ENCODE measurements at places on chromosomes 12 and 14.

DNA sequence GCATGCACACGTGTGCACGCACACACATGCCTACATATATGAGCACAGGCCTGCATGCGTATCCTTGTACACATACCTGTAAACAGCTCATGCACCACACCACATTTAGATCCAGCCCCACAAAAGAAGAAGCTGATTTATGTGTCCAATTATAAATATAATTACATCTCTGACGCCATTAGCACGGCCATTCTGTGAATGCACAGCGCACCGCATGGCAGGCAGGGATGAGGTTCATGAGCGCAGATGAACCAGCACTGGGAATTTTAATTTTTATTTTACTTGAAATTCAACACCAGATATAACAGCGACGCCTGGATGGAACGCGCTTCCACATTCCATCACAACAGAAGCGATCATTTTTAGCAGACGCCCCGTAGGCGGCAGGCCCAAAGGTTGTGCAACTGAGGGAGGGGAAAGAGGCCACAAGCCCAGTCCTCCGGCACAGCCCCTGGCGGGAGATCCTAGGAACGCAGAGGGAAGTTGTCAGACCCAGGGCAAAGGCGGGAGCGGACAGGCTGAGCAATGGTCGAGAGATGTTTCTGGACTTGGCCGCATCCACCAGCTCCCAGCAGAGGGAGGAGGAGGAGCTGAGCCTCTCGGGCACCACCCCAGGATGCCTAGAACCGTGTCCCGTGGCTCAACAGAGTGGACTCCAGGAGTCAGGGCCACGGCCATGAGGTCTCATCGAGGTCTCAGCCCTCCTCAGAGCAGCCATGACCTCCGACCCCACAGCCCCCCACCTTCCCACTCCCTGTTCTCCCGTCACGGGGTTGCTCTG is 37.9 kb upstream of the GALNT9 start:
- no peak for DNase-seq

- DNase-seq: no peak
These were observed 43.8 kb upstream of the CLMN start for GRCh38 chr14:95363468-95363954.

- no peak for DNase-seq
These were observed 9.9 kb downstream of the PTPRR start for GRCh38 chr12:70910666-70911065.

- DNase-seq: no peak
These were observed 130.8 kb upstream of the TRHDE start for GRCh38 chr12:72141381-72141780.

DNA sequence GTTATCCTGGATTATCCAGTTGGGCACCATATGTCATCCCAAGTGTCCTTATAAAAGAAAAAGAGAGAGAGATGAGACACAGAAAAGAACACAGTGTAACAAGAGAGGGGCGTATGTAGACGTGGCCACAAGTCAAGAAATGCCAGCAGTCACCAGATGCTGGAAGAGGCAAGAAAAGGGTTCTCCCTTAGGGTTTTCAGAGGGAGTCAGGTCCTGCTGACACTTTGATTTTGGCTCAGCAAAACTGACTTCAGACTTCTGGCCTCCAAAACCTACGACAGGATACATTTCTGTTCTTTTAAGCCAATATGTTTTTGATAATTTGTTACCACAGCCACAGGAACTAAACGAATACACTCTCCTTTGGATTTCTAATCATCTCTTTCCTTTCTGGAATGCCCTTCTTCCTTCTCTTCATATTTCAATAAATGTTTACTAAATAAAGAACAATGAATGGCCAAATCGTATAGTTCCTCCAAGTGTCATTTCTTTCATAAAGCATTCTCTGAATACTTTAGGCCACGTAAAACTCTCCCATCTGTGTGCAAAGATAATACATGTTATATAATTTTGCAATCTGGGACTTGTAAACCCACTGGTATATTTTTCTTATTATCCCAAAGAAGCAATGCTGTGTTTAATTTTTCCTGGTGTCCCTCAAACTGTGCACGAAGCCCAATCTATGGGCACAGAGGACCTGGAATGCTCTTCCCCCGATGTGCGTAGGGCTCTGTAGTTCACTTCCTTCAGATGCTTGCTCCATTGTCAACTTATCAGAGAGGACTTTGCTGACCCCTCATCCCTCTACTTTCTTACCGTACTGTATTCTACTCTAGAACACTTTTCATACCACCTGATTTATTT is 303.6 kb downstream of the CEP128 start:
- no peak for DNase-seq

DNA sequence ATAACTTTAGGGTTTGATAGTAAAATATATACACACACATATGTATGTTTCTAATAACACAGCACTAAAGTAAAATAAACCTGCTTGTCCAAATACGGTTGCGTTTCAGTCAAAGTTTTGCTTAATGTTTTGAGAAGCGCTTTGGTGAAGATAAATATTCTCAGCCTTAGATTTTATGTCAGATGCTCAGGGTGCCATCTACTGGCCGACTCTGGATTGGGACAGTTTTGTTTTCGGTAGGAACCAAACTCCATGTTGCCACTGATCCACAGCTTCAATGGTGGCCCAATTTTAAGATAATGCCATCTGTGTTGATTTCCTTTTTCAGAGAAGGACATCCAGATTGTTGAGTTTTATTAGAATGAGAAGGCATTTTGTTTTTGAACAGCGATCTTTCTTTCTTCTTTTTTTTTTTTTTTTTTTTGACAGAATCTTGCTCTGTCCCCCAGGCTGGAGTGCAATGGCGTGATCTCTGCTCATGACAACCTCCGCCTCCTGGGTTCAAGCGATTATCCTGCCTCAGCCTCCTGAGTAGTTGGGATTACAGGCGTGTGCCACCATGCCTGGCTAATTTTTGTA is 43.1 kb downstream of the LLPH start:
- peak; percentile 26 for DNase-seq

DNA sequence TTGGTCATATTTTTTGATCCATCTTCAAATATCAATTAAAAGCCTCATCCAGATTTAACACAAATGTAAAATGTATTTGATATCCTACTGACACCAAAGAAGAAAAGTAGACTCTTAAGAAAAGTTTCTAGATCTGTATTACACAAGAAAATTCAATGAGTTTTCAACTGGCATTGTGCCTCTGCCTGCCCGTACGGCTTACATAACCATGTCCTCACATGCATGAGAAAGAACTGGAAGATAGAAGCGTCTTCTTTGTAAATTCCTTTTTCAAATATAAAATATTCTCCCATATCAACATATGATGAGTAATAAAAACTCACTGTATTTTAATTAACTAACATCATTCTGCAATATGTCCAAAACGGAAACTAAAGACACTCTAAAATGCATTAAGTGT is 7.2 kb downstream of the ANKS1B start:
- DNase-seq: no peak

DNA sequence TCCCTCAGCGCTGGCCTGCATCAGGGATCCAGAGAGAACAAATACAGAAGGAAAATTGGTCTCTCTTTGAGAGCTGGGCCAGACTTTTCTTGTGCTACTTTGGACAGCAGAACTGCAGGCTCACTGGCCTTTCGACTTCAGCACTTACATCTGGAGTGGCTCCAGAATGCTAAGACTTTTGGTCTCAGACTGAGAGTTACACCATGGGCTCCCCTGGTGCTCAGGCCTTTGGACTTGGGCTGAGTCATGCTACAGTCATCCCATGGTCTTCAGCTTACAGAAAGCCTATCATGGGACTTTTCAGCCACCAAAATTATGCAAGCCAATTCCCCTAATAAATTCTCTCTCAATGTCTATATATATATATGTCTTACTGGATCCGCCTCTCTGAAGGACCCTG is 9.0 kb upstream of the CD163 start:
- no peak for DNase-seq

- DNase-seq: no peak
These were observed 20.4 kb downstream of the JDP2 start for GRCh38 chr14:75448209-75448608.

DNA sequence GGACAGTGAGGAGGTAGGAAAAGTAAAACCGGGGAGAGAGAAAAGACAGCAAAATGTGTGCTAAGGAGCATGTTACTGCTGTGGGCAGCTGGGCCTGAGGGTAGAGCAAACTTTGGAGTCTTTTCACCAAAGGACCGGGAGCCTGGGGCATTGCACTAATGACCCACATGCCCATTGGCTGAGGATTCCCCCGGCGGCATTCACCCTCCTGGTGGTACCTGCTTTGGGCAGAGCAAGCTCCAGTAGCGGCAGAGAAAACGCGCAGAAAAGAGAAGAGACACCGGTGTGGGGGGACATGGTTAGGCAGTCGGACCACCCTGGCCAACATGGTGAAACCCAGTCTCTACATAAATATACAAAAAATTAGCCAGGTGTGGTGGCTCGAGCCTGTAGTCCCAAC is 83.4 kb upstream of the ESRRB start:
- no peak for DNase-seq

GRCh38 chr12:117124421-117125271 is 25.4 kb upstream of the TESC start:
- DNase-seq: no peak

GRCh38 chr12:120625557-120626419 is 14.6 kb upstream of the CABP1 start:
- no peak for DNase-seq

DNA sequence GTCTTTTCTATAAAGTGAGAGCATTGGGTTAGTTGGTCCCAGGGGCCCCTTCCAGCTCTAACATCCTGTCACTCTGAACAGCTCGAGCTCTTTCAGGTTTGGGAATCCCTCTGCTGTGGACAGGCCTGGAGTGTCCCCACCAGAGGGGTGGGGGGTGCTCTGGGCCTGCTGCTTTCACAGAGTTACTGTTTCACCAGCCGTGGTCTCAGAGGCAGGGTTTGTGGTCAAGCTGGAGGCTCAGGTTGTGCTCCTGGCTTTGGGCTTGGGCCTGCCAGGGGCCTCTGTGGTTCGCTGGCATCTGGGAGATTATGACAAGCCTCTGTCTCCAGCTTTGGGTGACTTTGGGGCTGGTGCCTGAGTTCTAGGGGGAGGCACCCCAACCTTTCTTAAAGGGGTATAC is 59.6 kb downstream of the FBXL14 start:
- no peak for DNase-seq

DNA sequence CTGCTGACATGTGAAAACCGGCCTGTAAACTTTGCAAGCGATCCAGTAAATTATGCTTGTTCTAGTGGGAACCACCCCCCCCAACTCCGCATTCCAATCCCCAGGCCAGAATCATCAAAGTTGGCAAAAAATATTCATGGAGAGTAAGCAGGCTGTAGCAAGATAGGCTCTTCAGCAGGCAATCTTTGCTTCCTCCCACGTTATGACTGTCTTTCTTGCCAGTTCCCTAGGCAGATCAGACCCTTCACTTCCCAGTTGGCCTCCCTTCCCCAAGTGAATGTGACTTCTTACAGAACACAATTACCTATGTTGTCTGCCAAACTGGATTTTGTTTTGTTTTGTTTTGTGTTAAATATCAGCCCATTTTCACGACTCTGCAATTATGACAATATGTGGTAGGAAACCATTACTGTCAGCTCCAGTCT is 1.2 kb upstream of the PTGER2 start:
- DNase-seq: no peak

GRCh38 chr12:104575442-104576186 is 118.9 kb downstream of the CHST11 start:
- no peak for DNase-seq

DNA sequence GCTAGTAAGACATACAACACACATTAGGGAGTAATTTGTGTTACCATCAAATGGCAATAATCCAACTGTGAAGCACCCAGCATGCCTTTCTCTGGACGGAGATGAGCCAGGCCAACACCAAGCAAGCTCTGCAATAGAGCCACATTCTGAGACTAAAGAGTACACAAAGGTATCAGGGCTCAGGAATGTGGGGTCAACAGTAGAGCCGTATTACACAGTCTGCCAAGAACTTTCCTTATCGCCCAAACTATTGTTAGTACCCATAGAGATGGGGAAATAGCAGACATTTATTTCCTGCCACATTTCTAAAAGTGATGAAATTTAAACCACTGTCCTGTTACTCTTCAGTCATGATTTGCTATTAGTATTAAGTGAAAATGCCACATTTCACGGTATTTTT is 113.7 kb downstream of the BMP4 start:
- DNase-seq: no peak

DNA sequence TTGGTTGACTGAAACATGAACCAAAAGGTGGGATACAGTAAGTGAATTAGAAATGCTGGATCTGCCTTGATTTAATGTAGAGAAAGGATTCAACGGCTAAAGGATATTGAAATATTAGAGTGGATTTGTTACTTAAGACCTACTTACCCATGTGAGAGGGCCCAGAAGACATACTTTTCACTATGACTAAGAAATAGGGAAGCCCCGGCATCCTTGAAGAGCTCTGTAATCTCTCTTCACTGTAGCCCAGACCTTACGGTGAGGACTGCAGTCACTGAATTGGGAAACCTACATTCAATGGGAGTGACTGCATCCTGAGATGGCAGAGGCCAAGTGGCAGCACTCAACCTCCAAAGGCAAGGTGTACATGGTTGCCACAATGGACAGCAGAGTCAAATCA is 52.5 kb downstream of the KANSL2 start:
- DNase-seq: no peak

DNA sequence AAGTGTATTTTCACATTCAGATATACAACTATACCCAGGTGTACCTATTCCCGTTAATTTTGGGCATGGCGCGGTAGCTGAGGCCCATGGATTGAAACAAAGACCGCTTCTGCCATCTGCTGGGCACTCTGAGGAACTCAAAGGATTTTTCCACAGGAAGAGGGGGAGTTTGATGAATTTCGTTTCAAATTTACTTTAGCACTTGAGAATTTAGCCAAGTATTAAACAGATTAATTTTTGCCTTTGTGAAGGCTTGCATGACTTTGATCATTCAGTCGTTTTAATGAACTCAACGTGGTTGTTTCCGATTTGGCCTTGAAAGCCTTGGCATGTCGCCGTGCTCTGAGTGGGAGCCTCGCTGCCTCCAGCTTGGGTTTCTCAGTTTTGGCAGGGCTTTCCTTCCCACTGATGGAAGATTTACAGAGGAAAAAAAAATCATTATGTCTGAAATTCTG is 153.2 kb upstream of the DDHD1 start:
- no peak for DNase-seq

- no peak for DNase-seq
These were observed 4.6 kb upstream of the NGB start for GRCh38 chr14:77275601-77276017.

DNA sequence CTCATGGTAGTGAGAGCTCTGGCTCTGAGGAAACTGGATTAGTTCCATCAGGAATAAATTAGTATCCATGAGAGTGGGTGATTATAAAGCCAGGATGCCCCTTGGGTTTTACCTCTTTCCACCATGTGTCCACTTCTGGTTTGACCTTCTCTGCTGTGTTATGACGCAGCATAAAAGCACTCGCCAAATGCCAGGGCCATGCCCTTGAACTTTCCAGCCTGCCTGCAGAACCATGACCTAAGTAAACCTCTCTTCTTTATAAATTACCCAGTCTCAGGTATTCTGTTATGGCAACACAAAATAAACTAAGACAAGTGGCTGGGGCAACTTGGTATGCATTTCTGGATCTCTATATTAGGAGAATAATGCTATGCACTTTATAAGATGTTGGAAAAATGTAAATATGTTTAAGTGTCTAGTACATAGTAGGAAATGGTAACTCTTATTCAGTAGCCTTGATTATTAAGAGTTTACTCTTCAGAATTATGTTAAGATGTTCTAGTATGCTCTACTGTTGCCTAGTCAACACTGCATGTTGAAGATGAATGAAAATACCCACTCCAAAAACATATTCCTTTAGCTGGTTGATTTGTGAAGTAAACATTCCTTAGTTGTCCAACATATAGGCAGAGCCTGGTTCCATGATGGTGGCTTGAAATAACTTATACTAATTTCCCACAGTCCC is 455.6 kb upstream of the TMPO start:
- no peak for DNase-seq

Measured in activated CD4-positive, alpha-beta T cell treated with anti-CD3 and anti-CD28 coated beads, Interleukin-2, amount 50 U/mL, for 24 hours (primary cell).